ENCODE measurements at places on chromosomes 13 and 19.
A peak's percentile ranks its signal among the peaks of the same experiment; 100 is the strongest.

- DNase-seq = no peak
These were observed 31.8 kb downstream of the TFDP1 start for GRCh38 chr13:113616281-113616906.

DNA sequence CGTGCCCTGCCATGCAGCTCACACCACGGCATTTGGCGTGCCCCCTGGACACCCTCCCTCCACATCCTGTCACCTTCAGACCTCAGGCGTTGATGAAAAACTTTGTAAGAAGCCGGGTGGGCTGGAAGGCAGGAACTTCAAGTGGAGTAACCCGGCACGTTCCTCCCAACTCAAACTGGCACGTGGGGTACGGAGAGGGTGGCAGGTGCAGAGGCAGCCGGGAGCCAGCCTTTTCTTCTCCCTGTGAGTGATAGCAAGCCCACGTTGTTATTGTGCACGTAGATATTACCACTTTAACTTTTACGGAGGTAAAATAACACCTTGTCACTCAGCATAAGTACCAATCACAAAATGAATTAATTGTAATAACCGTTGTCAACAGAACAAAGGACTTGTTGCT, 198.0 kb downstream of the ZNF536 start:
- DNase-seq = no peak

- no peak for DNase-seq
These were observed 59.7 kb upstream of the ZNF724 start for GRCh38 chr19:23309926-23310325.

DNA sequence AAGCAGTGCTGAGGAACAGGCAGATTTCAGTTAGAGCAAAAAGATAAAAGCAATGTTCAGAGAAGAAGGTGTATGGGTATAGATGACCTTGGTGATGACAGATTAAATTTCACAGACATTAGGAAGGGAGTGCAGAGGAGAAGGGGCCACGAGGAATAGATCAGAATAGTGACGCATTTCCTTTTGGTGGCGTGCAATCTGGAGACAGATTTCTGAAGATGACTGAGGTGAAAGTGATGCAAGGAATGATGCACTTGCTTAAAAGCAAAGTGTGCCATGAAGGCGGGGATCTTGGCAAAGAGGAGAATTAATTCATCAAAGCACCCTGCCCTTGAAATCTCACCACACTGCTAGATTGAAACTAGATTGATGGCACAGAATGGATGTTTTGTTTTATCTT, 202.4 kb downstream of the ITGBL1 start:
- DNase-seq = no peak

GRCh38 chr19:50286443-50286842, 42.7 kb downstream of the KCNC3 start:
- no peak for DNase-seq

DNA sequence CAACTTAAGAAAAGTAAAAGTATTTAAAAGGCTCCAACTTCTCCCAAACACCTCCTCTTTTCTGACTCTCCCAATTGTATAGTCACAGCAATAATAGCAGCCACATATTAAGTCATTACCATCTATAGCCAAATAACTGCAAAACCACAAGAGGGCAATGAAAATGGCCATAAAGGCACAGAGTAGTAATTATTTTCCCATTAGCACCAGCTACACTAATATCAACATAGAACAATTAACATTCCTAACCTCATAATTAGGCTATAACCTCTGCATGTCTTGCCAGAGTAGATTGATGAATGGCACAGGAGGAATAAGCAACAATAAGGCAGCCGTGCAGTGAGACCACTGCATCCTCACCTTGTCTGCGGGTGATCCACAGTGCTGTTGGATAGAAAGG, 226.4 kb upstream of the SERP2 start:
- no peak for DNase-seq

DNA sequence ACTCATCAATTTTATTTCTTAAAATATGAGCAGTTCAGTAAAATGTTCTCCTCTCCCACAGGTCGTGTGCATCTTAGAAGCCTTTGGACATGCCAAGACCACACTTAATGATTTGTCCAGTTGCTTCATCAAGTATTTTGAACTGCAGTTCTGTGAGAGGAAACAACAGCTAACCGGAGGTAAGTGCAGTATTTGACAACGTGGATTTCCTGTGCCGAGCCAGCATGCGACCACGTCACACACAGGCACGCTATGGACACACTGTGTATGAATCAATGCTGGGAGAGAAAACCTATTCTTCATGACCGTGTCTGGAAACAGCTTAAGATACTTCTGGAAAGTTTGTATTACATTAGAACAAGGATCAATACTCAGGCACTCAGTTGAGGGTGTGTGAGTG, 268.5 kb downstream of the MYO16 start:
- DNase-seq = no peak

DNA sequence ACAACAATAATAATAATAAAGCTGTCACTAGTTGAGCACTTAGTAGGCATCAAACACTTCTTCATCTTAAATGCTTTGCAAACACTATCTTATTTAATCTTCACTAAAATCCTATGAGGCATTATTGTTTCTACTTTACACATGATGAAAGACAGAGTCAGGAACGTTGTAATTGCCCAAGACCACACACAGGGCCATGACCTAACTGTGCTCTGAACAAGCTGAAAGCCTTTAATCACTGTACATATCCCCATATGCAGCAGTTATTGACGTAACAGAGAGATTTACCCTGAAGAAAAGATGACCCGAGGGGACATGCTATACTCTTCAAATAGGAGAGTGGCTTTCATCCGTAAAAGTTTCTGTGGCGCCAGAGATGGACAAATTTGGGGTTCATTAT, 53.0 kb downstream of the SACS start:
- no peak for DNase-seq

DNA sequence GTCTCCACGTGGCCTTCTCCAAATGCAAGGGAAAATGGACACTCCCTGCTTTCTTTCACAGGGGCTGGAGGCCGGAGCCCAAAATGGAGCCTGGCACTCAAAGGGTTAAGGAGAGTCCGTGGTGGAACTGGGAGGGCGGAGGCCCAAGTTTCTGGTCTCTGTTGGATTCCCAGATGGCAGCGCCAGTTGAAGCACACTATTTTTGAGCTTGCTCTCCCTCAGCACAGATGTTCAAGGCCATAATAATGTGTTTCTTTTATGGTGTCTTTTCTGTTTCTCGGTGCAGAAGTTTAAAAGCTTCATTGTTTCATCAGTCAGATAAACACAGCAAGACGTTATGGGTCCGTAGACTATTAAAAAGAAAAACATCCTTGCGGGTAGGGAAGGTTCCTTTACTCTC, 67.6 kb downstream of the TNFRSF19 start:
- DNase-seq = no peak

GRCh38 chr13:34349091-34349722, 531.3 kb downstream of the RFC3 start:
- DNase-seq = no peak

- DNase-seq = no peak
These were observed 1.1 kb upstream of the SHC2 start for GRCh38 chr19:461721-462551.

DNA sequence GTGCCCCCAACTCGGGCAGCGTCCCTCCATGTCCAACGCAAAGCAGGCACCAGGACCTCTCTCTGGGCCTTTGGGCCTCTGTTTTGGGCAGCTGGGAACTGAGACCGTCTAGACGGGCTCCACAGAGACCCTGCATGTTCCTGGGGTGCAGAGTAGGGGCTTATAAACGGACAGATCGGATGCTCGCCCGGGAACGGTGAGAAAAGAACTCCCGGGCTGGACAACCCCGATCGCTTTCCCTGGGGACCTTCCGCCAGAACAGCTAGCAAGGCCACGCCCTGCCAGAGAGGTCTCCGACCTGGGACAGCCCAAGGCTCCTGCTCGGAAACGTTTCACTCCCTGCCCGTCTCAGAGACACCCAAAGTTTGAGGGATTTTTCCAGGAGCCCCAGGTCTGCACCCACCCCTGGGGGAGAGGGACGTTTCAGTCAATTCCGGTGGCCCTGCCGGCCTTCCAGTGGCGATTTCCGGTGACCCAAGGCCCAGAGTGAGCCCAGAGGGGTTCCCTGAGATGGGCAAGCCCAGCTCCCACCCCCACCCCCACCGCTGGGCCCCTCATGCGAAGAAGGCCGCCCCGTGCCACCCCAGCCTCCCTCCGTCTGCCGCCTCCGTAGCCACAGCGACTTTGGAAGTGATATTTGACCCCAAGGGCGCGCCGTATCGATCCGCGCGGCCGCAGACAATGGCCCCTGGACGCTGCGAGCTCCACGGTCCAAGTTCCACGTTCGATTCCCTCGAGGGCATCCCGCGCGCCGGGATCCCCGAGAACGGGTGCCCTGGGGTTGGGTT, 1.7 kb downstream of the NR2F6 start:
- no peak for DNase-seq

DNA sequence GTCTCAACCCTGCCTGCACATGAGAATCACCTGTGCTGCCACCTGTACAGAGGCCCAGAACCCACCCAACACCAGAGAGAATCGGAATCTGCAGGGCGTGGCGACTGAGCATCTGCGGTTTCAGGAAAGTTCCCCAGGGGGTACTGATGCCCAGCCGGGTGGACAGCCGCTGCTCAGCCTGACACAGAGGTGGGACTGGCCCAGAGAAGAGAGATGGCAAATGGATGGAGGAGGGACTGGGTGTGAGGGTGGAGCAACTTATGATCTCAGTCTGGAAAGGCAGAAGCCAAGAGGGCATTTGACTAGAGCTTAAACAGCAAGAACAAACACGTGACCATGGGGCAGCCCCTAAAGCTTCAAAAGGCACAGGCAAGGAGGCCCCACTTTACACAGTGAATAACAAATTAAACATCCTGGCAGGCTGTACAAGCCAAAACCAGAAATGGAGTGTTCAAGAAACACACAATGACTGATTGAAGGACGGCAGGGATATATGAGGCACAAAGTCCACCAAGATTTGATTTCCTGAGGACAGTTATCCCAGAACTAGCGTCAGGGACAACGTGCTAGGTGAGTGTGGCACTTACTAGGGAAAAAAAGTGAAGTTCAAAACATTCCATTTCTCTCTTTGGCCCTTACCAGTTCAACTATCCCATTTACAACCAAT, 3.1 kb downstream of the RANBP3 start:
- DNase-seq = peak; percentile 20
